Posterior vena cava (tissue), 2 donors: ENCODE measurements at places on chromosomes 1 and 21. TPM values are rescaled to one million over a fixed set of nuclear protein-coding genes. Genes with fewer than 3 reads are reported as not detected.

DNA sequence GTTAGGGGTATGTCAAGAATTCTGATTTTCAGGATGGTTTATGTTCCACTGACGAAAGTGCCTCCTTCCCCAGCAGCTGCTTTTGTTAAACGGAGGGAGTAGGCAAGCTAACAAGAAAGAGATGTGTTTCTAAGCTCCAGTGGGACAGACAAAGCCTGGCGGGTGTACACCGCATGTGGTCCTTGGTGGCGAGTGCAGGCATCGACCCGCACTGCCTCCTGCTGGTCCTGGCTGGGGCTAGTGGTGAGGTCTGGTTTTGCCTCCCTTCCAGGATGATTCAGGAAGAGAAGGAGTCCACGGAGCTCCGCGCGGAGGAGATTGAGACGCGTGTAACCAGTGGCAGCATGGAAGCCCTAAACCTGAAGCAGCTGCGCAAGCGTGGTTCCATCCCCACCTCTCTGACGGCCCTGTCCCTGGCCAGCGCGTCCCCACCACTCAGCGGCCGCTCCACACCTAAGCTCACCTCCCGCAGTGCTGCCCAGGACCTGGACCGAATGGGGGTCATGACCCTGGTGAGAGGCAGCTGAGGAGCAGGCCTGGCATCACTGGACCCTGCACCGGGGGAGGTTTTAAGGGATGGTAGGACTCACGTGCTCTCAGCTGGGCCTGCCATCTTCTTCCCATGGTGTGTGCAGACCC is 29.0 kb downstream of the PPFIA4 start:
- DNase-seq, result peak; percentile 62

GRCh38 chr1:162376691-162377090 is at the start of gene SPATA46:
Gene SPATA46, minus strand, starts transcription at chr1:162376854. Its CDS starts 64 bp downstream, at chr1:162376790.
- DNase-seq, result no peak

DNA sequence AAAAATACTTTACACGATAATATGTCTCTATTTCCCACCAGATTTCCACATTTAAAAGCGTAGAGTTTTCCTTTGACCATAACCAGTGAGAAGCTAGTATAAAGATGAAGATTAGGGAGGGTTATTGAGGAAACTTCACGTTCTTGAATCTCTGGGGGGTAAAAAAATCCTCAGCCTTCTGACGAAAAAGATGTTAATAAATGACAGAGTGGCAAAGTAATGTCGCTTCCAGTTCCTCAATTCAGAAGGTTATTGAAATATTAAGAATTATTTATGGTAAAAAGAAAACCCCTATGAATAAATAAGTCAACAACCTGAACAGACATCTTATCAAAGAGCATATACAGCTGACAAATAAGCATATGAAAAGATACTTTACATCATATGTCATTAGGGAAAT is 241.0 kb downstream of the GPATCH2 start:
- DNase-seq, result no peak

LCE1A gene
- not detected for total RNA-seq

DNA sequence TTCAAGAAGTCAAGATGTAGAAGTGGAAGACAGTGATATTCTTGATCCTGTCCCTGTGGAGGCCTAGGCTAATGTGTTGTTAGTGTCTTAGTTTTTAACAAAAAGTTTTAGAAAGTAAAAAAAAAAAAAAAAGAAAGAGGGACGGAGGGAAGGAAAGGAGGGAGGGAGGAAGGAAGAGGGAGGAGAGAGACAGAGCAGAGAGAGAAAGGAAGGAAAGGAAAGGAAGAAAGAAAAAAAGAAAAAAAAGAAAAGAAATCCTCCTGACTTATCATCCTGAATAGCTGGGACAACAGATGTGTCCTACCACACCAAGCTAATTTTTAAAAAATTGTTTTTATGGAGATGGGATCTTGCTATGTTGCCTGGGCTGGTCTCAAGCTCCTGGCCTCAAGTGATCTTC is 24.6 kb downstream of the PHACTR4 start:
- no peak for DNase-seq

DNA sequence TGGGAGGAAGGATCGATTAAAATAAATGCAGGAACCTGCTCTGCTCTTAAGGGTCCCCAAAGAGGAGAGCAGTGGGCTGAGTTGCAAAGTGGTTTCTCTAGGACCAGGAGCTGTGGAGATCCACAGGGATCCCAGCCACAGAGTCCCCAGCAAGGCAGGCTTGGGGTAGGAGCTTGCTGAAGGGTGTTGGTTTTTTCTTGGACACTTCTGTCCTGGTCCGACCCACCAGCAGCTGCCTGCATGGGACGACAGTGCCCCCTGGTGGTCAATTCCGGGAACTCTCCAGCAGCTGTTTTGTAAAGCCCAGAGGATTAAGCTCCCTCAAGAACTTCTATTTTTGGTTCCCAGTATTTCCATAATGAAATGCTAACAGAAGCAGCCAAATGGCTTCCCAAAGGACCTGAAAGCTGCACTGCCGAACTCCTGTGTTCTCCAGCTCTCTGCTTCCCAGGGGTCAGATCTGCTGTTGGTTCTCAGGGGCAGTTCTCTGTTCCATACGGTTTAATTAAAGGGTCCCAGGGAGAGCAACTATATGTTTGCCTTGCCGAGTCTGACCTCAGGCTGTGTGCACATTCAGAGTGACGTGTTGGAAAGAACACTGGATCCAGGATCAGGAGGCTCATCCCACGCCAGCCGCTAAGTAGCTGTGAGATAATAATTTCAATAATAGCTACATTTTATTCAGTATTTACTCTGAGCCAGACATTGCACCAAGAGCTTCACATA is 23.2 kb downstream of the NENF start:
- DNase-seq, result peak; percentile 96

- DNase-seq, result no peak
Measured at GRCh38 chr1:14672005-14672404, 73.5 kb downstream of the KAZN start.

- DNase-seq, result peak; percentile 95
Measured at GRCh38 chr21:37564341-37564923, 197.9 kb downstream of the DYRK1A start.

- DNase-seq, result no peak
Measured at GRCh38 chr1:41098730-41099460, 77.4 kb upstream of the SLFNL1 start.

TBX15 gene
- total RNA-seq, result 4.8 TPM

- no peak for DNase-seq
Measured at GRCh38 chr1:34865573-34865972, 6.0 kb upstream of the SMIM12 start.

PLCH2 gene
- 1.0 TPM for total RNA-seq

DNA sequence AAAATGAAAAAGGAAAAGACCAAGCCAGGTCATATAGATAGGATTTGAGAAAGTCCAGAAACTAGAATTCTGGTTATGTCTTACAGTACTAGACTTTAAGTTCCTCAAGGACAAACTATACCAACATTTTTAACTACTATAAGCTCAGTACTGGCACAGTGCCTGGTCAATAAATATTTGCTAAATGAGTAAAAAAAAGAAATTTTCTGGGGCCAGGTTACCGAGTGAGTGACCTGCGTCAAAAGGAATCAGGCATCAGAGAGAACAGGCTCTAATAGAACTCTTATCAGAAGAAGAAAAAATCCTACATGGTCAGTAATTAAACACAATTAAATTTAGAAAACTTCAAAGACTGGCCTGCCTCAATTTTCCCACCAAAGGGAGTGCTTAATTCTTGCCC is 23.8 kb upstream of the YRDC start:
- DNase-seq, result no peak

TSPAN1 gene
- total RNA-seq, result 1.6 TPM

MCOLN2 gene
- total RNA-seq, result 0.32 TPM

OR2L5 gene
- not detected for total RNA-seq

- DNase-seq, result no peak
Measured at GRCh38 chr1:204685236-204686006, at the start of gene LRRN2. Gene LRRN2, minus strand, starts transcription at chr1:204685738. Its CDS starts 65,746 bp downstream, at chr1:204619992.

- DNase-seq, result no peak
Measured at GRCh38 chr21:16568661-16569060, 838.9 kb downstream of the USP25 start.

- peak; percentile 62 for DNase-seq
Measured at GRCh38 chr1:5776035-5776550, 216.1 kb downstream of the NPHP4 start.

- DNase-seq, result no peak
Measured at GRCh38 chr1:234114648-234115307, 210.3 kb downstream of the SLC35F3 start.

DNA sequence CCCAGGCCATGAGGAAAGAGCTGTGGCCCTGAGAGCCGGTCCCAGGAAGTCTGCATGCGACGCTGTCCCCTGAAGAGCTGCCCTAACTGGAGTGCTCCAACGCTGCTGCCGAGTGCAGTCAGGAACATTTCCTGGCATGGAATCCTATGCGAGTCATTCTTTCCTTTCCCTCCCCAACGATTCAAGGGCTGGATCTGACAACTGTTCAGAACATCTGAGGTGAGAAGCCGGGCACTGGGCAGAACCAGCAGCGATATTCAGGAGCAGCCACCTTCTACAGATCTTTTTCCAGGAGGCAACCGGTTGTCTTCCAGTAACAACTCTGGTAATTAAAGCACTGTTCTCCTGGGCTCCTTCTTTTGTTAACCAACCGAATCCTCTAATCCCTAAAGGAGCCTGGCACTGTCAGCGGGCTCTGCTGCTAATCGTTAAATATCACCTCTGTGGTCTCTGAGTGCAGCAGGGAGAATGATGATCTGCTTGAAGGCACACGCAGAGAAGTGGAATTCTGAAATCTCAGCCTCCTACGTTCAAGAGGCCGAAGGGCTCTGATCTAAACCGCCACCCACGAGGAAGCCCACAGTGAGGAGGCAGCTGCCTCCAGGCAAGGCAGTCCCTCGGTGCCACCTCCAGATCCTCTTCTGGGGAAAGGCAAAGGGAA is 55.8 kb downstream of the SLC45A1 start:
- peak; percentile 83 for DNase-seq

DNA sequence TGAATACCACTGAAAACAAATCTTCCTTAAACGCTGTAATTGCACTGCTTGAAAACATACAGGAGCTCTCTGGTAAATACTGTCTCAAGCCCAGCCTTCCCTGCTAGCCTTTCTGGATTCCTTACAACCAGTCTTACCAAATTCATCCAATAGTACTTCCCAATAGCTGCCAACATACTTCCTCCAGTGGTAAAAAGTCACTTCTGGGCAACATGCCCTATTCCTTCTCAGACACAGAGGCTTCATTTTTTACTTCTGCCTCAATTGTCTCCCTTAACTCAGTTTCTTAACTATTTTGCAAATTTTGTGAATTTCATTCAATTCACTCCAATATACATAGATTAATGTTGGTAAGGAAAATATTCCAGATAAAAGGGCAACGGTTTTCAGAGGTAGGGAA is 166.3 kb downstream of the TBX15 start:
- DNase-seq, result no peak

- DNase-seq, result no peak
Measured at GRCh38 chr1:201066986-201067385, 43.5 kb upstream of the KIF21B start.

GRCh38 chr1:164846731-164847691 is 288.0 kb downstream of the PBX1 start:
- no peak for DNase-seq

DNA sequence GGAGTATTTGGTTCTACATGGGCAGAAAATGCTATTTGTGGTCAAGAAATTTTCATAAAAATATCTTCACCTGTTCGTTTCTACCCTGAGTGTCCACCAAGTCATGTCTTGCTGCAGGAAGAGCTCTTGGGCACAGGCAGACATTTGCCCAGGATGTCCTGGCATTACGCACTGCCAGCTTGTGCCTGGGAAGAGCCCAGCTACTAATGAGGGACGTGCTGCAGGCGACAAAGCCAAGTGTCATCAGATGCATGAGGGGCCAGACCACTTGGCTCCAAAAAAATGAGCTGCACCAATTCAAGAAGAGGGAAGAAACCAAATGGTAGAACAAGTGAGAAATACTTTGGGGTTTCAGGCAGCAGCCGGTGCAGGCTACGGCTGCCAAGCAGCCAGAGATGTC is 12.9 kb downstream of the RNU5D-1 start:
- no peak for DNase-seq

- no peak for DNase-seq
Measured at GRCh38 chr1:168178227-168178637, 530 bp upstream of the TIPRL start.

NCAM2 gene
- 7.0 TPM for total RNA-seq

- DNase-seq, result no peak
Measured at GRCh38 chr1:161954050-161954449, 69.6 kb downstream of the OLFML2B start.

DNA sequence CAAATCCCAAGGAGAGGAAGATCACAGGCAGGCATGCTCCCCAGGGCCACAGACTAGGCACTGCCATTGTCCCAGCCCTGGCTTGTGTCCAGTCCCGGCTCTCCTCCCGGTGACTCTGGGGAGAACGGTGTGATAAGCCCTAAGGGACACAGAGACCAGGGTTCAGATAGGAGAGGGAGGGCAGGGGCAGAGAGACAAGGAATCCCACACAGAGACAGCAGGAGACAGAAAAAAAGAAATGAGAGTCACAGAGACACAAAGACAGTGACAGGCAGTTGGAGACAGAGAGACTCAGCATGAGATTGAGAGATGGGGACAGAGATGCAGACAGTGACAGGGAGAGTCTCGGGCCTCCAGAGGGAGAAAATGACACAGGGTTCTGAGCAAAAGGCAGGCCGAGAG is 361 bp downstream of the INSRR start:
- DNase-seq, result no peak

BACE2 gene
- total RNA-seq, result 70.4 TPM

DNA sequence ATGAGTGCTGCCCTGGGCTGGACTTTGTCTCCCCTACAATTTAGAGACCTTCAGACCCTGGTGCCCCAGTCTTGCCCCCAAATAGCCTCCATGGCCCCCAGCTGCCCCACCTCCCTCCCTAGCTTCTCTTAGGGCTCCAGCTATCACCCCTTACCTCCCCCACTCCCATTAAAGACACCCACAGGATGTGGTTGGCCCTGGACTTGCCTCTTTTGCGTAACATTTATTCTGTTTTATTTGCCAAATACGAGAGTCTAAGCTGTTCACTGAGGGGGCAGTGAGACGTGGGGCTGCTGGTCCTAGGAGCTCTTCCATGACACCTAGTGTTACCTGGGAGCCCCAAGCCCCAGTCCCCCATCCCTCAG is 4.5 kb downstream of the ZC3H12A start:
- peak; percentile 58 for DNase-seq

SH2D1B gene
- total RNA-seq, result 0.14 TPM

CELA2A gene
- total RNA-seq, result not detected

FALEC gene
- not detected for total RNA-seq

ADORA1 gene
- total RNA-seq, result 0.32 TPM

GRCh38 chr1:111864862-111865261 is 109.2 kb downstream of the DDX20 start:
- DNase-seq, result no peak

GRCh38 chr21:29149808-29150425 is 19.5 kb downstream of the MAP3K7CL start:
- no peak for DNase-seq

DNA sequence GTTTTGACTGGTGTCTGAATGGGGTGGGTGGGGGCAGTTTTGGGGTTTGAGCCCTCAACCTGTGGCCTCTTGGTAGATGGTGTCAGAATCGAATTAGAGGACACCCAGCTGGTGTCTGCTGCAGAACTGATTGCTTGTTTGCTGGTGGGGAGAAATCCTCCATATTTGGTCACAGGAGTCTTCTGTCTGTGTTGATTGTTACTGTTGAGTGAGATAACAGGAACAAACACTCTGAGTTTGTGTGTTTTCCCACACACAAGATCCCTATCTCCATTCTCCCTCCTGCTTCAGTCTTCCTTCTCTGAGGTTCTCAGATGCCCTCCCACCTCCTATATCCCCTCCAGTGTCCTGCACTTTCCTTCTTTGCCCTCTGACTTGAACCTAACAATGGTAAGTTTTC is 19.1 kb upstream of the CGN start:
- no peak for DNase-seq
